GM23248 (cell line): ENCODE measurements at places on chromosomes 5 and 9.

GRCh38 chr5:156170351-156170961, 156.5 kb upstream of the SGCD start:
- DNase-seq = no peak

- DNase-seq = no peak
Observed at GRCh38 chr5:57956636-57957035, 474.0 kb upstream of the ACTBL2 start.

DNA sequence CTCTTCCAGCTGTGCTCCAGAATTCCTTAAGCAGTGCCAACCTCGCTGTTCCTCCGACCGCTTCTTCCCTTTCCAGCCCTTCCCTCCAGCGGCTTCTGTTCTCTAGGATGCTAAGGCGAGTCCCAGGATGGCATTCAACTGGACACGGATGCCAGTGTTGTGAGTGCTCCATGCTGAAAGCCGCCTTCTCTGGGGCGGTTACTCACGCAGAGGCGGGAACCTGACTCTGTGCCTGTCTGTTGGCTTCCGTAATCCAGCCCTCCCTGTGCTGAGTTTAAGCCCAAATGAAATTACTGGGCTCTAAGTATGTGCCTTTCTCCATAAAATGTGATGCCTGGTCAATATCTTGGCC, 20.2 kb downstream of the COL5A1 start:
- peak; percentile 98 for DNase-seq

DNA sequence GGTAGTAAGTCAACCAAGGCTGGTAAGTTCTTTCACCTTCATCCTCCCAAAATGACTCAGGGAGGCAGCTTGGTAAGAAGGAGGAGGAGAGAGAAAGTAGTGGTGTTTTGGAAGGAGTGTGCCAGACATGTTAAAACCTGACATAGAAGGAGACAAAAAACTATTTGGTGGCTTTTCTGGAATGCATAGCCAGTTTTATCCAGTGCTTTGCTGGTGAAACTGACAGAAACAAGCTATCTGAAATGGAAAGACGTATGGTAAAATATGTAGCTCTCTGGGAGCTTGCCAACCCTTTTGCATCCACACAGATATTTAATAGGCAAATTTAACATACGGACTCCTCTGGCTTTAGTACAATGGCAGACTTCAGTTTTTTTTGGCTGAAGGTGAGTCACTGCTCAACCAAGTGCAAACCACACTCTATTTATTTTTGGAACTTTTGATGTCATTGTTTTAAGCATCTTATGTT, 45.4 kb downstream of the RAB14 start:
- DNase-seq = peak; percentile 79
